Sigmoid colon (tissue), 7 donors: ENCODE measurements at places on chromosomes 12 and 14. TPM values are rescaled to one million over a fixed set of nuclear protein-coding genes. Genes with fewer than 3 reads are reported as not detected.

The PALS1 gene
- total RNA-seq: 23.2 TPM

The STYK1 gene
- total RNA-seq: 0.16 TPM

The NOS1 gene
- total RNA-seq: 1.6 TPM

The C3AR1 gene
- 16.8 TPM for total RNA-seq

The CNTN1 gene
- total RNA-seq: 5.9 TPM

The TEX52 gene
- not detected for total RNA-seq

The CBLN3 gene
- 8.9 TPM for total RNA-seq

The PAX9 gene
- not detected for total RNA-seq

The ENDOU gene
- 1.6 TPM for total RNA-seq

The SMARCD1 gene
- total RNA-seq: 64.8 TPM

The SPPL3 gene
- 17.1 TPM for total RNA-seq

The KITLG gene
- 149 TPM for total RNA-seq

The GPR135 gene
- total RNA-seq: 5.2 TPM

The KCNH3 gene
- total RNA-seq: not detected

The FGF23 gene
- total RNA-seq: not detected

The RGS6 gene
- 1.4 TPM for total RNA-seq

The C12orf60 gene
- total RNA-seq: 1.1 TPM

The OTOGL gene
- total RNA-seq: 0.81 TPM

The CFAP73 gene
- not detected for total RNA-seq

The LRFN5 gene
- 6.1 TPM for total RNA-seq

The TAS2R19 gene
- total RNA-seq: 8.6 TPM

The PROX2 gene
- not detected for total RNA-seq

The CHGA gene
- total RNA-seq: 5.0 TPM

The SDR9C7 gene
- 0.55 TPM for total RNA-seq

The KIF26A gene
- total RNA-seq: 2.1 TPM

The BHLHE41 gene
- 6.4 TPM for total RNA-seq

The RNF41 gene
- 59.9 TPM for total RNA-seq

The APOF gene
- total RNA-seq: not detected

The SLC2A3 gene
- 31.0 TPM for total RNA-seq

The TOX4 gene
- 71.8 TPM for total RNA-seq

The POLE gene
- 37.4 TPM for total RNA-seq

The DDN gene
- not detected for total RNA-seq

The TAS2R8 gene
- total RNA-seq: not detected

The RPS6KL1 gene
- total RNA-seq: 7.8 TPM

The ANKRD33 gene
- not detected for total RNA-seq

The DCTN2 gene
- 194 TPM for total RNA-seq

The CLEC1B gene
- not detected for total RNA-seq

The PRR4 gene
- total RNA-seq: 4.4 TPM

The IL31 gene
- total RNA-seq: not detected

The CPNE6 gene
- total RNA-seq: 2.9 TPM

The COL2A1 gene
- total RNA-seq: not detected

The AVPR1A gene
- total RNA-seq: 6.6 TPM

The NTS gene
- total RNA-seq: not detected

The PTPN6 gene
- total RNA-seq: 5.3 TPM

The KRT82 gene
- total RNA-seq: not detected

The MMP14 gene
- 124 TPM for total RNA-seq
